Breast epithelium (tissue), 4 donors: ENCODE measurements at places on chromosomes 7 and 10. TPM values are rescaled to one million over a fixed set of nuclear protein-coding genes. Genes with fewer than 3 reads are reported as not detected.

Gene GARS1
- 66.9 TPM for total RNA-seq

Gene ASZ1
- not detected for total RNA-seq

Gene TAS2R4
- total RNA-seq = 4.2 TPM

Gene GPRIN2
- 6.9 TPM for total RNA-seq

Gene CRTAC1
- total RNA-seq = 4.7 TPM

Gene TRIL
- total RNA-seq = 0.48 TPM

DNA sequence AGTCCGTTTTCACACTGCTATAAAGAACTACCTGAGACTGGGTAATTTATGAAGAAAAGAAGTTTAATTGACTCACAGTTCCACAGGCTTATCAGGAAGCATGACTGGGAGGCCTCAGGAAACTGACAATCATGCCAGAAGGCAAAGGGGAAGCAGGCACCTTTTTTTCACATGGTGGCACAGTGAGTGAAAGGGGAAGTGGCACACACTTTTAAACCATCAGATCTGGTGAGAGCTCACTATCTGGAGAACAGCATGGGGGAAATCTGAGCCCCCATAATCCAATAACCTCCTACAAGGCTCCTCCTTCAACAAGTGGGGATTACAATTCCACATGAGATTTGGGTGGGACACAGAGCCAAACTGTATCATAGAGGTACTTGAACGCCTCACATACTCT, 30.0 kb downstream of the AGR3 start:
- DNase-seq = no peak

DNA sequence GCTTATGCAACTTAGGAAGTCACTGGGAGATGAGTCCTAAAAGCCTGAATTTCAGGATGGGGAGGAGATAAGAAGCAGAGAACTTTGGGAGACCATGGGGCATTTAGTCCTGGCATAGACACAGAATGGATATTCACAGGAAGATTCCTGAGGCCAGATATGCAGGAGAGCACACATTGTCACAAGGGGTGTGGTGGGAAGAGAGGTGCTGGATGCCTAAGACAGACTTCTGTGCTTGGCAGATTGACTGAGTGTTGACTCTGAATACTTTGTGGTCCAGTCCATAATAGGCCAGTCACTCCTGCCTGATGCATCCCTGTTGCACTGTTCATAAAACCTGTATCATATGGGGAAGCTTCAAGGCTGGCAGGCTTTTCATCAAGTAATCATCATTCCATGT, 18.5 kb downstream of the SRI start:
- DNase-seq = no peak

DNA sequence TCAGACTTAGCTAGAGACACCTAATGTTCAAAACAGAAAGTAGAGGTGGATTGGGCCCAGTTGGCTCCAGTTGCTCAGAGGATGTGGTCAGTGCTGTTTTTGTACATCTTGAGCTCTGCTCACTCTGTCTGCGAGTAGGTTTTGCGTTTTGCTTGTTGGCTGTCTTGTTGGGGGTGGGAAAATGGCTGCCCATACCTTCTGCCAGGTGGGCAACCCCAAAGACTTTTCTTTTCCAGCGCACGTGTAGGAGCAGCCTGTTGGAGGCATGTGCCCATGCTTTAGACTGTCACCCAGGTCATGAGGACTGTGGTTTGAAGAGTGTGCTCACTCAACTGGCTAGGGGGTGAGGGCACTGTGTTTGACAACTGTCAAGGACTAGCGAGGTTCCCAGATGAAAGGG, 73.9 kb downstream of the KAT6B start:
- no peak for DNase-seq

GRCh38 chr7:135160098-135160857, 10.2 kb downstream of the CYREN start:
- DNase-seq = no peak

GRCh38 chr10:114395366-114396022, 8.8 kb downstream of the AFAP1L2 start:
- DNase-seq = no peak

DNA sequence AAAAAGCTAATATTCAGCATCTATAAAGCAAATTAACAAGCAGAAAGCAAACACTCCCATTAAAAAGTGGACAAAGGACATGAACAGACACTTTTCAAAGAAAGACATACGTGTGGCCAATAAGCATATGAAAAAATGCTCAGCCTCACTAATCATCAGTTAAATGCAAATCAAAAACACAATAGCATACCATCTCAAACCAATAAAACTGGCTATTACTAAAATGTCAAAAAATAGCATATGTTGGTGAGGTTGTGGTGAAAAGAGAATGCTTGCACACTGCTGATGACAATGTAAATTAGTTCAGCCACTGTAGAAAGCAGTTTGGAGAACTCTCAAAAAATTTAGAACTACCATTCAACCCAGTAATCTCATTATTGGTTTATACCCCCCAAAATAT, 284.6 kb upstream of the KCND2 start:
- no peak for DNase-seq
